Aorta (tissue), 5 donors: ENCODE measurements at places on chromosomes 6 and 20.

- DNase-seq, result no peak
These were observed 25.0 kb downstream of the L3MBTL1 start for GRCh38 chr20:43532416-43533055.

- DNase-seq, result no peak
These were observed 47.4 kb upstream of the FAM83D start for GRCh38 chr20:38878866-38879265.

DNA sequence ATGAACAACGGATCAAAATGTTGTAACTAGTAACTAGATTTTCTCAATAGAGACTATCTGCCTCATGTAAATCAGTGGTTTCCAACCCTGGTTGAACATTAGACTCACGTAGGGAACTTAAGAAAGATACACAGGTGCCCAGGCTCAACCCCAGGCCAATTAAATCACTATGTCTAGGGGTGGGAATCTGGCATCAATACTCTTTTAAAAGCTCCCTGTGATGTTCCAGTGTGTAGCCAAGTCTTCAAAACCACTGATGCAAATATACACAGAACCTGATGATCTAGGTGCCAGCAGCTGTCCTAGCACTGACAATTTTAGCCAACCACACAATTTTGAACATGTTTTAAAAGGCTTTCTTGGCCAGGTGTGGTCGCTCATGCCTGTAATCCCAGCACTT is 128.7 kb downstream of the TBC1D32 start:
- DNase-seq, result no peak

- DNase-seq, result no peak
These were observed 67.3 kb downstream of the LY86 start for GRCh38 chr6:6655805-6656251.

DNA sequence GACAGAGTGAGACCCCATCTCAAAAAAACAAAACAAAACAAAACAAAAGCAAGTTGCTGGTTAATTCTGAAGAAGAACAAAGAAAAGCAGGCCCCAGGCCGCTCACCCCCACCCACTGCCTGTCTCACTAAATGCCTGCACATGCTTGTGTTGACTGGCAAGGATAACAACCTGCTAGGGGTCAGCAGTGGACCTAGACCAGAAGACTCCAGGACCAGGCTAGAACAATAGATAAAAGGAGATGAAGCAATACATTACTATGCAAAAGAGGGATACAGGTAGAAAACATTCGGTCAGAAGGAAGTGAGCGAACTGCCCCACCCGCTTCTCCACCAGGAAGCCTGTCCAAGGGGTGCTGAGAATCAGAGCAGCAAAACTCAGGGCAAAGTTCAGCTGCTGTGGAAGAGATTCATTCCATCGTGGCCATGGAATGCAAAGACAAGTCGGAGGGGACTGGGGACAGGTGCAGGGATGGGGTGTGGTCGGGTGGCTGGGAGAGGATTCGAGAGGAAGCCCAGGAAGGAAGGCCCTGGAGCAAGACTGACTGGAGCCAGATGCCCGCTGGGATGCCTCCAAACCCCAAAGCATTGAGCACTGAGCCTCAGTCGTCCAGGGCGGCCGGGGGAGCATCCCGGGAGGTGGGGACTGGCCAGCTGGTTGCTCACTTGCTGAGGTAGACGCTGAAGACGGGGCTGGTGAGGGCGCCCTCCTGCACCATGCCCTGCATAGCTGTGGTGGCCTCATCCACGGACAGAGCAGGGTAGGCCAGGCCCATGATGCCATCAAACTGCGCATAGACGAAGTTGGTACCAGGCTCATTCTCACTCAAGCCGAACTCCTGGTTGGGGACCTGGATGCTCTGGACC is 5.3 kb downstream of the PGC start:
- peak; percentile 32 for DNase-seq

DNA sequence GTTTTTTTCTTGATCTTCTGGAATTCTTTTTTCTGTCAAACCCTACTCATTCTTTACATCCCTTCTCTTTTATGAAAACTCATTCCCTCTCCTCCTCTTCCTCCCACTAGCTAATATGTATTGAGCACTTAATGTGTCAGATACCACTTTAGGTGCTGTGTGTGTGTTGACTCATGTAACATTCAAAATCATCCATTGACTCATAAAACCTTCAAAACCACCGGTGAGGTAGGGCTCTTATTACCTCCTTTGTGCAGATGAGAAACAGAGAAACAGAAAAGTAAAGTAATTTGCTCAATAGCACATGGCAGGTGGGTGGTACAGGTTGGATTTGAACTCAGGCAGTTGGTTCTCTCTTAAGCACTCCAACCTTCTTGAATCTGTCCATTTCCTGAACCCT is 136.3 kb upstream of the NEDD9 start:
- no peak for DNase-seq

- peak; percentile 76 for DNase-seq
These were observed 840 bp downstream of the PPP1R3D start for GRCh38 chr20:59939052-59939878.

DNA sequence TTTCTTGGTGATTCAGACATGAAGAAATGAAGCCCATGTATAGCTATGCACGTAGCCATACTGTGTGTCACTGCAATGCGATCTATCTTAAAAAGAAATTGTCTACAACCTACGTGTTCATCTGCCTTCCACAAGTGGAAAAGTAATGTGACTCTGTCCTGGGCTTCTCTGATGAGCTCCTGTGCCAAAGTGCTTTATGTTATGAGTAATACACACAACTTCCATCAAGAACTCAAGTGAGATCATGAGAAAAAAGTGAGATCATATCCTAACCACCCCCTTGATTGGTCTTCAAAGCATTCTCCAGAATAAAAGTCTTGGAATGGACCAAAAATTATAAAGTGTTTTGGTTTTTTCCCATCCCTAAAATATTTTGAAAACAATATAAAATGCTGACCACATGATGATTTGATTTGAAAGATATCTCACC is 114.3 kb downstream of the DST start:
- DNase-seq, result no peak

GRCh38 chr6:113651920-113652319 is 205.2 kb upstream of the MARCKS start:
- no peak for DNase-seq

GRCh38 chr20:63955281-63955826 is 862 bp downstream of the UCKL1 start:
- DNase-seq, result no peak

GRCh38 chr20:33526769-33527168 is 36.9 kb downstream of the CBFA2T2 start:
- no peak for DNase-seq

GRCh38 chr6:135962731-135963130 is 111.2 kb downstream of the PDE7B start:
- DNase-seq, result no peak

GRCh38 chr6:44342489-44342888 is at the start of gene SPATS1:
TSS of gene SPATS1 (plus strand) at chr6:44342650. CDS start at chr6:44343096, 446 bp downstream.
- peak; percentile 76 for DNase-seq

- no peak for DNase-seq
These were observed 8.9 kb downstream of the TRIM10 start for GRCh38 chr6:30152016-30152673.

DNA sequence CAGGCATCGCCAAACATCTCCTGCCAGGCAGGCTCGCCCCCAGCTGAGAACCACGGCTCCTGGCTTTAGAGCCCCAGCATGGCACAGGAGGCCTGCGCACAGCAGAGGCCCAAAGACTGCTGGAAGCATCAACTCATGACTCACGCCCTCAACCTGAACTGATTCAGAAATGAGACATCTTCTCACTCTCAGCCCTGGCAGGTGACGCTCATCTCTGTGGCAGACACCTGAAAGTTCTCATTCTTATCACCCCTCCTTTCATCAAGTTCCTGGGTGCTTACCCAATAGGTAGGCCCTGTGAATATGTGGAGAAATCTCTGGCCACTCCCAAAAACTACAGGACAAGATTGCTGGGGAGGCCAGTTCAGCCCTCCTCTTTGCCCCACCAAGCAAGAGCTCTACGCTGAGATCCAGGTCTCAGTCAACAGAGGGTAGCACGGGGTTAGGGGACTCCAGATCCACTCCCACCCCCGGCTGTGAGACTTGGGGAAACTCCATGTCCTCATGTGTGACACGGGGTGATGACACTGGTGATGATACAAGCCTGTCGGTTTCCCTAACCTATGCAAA is 11.3 kb downstream of the NFATC2 start:
- no peak for DNase-seq

GRCh38 chr20:51220293-51220706 is 197.4 kb upstream of the KCNG1 start:
- no peak for DNase-seq

GRCh38 chr6:170188571-170189001 is 102.3 kb downstream of the DLL1 start:
- no peak for DNase-seq

GRCh38 chr20:57959018-57959417 is 249.2 kb upstream of the PMEPA1 start:
- DNase-seq, result peak; percentile 76

GRCh38 chr6:157717340-157717748 is 105.7 kb upstream of the SNX9 start:
- no peak for DNase-seq

DNA sequence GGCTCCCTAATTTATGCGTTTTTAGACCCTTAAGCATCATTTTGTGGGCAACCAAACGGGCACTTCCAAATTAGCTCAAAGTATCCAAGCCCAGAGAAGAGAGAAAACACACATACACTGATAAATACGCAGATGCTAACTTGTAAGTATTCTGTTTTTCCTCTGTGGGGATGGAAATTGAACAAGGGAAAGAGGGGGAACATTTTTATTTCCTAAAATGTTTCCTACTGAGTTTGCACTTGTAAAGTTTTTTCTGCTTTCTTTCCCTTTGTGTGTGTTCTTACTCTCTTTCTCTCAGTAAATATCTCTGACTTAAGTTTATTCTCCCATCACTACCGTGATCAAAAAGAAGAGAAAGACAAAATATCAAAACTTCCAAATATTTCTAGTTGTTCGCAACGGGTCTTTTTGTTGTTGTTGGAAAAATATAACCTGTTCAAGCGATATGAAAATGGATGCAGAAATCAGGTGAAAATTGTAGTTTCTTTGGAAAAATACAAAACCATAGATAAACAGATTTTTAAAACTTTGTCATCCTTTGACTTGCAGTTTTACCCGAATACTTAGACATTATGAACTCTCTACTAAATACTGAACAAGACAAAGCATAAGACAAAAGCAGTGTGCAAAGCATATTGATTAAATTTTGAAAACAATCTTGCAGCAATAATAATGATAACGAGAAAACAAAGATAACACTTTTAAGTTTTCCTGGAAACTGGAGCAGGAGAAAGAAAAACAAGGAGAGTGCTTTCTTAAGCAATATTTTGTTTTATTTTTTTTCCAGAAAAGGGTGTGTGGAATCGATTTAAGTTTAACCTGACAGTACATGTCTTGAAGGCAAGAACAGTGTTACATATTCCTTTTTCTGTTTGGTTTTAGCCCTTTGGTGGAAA is 1.0 kb upstream of the NKX2-4 start:
- no peak for DNase-seq

DNA sequence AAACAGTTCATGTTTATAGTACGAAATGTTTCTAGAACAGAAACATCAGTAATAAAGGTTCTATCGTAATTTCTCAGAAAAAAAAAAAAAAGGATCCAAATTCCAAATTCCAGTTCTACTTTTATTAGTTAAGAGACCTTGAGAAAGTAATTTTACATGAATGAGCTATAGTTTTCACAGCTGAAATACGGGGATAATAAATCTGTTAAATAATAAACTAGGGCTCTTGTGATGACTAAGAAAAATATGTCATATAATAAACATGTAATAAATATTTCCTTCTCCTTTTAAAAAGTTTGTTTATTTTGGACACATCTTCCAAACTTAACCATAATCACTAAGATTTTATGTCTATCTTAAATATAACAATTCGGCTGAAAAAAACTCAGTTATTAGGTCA is 17.8 kb downstream of the RARS2 start:
- no peak for DNase-seq

DNA sequence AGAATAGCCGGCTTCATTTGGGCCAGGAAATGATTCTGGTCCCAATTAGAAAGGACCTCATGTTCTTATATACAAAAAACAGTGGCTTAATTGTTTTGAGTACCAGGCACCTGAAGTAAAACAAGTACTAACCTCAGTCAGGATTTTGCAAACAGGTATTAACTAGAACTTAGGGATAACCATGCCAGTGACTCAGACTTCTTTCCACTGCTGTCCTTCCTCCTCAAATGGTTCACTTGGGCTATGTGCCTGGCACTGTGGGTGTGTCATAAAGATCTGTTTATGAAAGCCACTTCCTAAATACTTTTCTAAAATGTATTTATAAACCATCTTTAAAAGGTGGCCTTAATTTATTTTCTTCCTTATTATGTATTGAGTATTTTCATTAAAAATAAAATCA is 10.7 kb downstream of the CLDN20 start:
- no peak for DNase-seq

DNA sequence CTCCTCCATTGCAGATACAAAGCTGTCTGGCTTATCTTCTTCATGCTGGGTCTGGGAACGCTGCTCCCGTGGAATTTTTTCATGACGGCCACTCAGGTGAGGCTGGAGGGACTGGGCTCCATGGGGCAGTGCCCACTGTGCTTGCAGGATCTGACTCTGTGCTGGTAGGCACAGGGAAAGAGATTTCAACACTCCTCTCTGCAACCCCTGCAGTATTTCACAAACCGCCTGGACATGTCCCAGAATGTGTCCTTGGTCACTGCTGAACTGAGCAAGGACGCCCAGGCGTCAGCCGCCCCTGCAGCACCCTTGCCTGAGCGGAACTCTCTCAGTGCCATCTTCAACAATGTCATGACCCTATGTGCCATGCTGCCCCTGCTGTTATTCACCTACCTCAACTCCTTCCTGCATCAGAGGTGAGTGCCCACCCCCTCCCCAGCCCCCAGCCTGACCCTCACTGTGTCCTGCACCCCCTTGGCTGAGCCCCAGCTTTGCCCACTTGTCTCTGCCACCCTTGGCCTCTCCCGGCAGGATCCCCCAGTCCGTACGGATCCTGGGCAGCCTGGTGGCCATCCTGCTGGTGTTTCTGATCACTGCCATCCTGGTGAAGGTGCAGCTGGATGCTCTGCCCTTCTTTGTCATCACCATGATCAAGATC is 6.1 kb downstream of the SLC29A1 start:
- DNase-seq, result peak; percentile 59

- no peak for DNase-seq
These were observed 136.6 kb downstream of the GMDS start for GRCh38 chr6:2108700-2109306.

GRCh38 chr6:38020593-38020992 is 201.1 kb downstream of the ZFAND3 start:
- DNase-seq, result no peak

DNA sequence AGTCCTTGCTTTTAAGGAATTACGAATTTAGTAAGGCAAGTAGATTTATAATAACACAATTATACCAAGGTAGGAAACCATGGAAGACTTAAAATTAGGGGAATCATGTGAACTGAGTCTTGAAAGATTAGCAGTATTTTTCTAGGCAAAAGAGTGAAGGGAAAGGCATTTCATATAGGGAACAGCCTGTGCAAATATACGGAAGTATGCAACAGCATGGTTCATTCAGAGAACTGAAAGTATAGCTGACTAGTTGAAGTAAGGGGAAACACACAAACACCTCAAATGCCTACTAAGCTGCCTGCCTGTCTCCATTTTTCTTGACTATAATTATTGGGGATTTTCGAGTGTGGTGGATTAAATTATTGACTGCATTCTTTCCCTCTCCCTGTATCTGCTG is 39.0 kb upstream of the ECHDC1 start:
- no peak for DNase-seq
